ENCODE measurements at places on chromosomes 16 and 17.

- DNase-seq, result no peak
These were observed 209.2 kb downstream of the PARN start for GRCh38 chr16:14420721-14421488.

DNA sequence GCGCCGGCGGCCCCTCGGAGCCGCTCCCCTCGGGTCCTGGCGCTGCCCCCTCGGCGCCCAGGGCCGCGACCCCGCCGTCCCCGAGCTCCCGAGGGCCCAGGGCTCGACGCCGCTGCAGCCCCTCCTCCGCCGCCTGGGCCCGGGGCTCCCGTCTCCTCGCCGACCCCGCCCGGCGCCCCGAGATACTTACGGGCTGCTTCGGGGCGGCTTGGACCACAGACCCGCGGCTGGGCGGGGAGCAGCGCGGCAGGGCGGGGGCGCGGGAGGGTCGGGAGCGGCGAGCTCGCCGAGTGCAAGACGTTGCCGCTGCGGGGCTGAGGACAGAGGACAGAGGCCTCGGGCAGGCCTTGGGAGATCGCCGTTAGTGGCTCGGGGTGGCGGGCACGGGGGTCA lies 290 bp downstream of the TOB1 start:
- no peak for DNase-seq

DNA sequence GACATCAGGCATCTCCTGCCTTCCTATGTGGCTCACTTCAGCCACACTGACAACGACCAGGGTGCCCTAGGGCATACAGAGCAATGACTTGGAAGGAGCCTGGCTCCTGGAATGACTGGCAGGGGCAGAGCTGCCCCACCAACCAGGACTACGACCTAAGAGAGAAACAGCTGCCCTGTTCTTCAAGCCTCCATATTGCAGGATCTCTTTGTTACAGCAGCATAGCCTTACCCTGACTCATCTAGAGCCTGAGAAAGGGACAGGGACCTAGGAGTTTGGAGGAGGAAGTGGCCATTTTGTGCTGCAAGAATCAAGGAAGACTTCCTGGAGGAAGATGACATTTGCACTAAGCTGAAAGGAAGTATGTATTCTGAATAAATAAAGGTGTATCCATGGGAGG lies 49.6 kb downstream of the GSG1L start:
- no peak for DNase-seq

DNA sequence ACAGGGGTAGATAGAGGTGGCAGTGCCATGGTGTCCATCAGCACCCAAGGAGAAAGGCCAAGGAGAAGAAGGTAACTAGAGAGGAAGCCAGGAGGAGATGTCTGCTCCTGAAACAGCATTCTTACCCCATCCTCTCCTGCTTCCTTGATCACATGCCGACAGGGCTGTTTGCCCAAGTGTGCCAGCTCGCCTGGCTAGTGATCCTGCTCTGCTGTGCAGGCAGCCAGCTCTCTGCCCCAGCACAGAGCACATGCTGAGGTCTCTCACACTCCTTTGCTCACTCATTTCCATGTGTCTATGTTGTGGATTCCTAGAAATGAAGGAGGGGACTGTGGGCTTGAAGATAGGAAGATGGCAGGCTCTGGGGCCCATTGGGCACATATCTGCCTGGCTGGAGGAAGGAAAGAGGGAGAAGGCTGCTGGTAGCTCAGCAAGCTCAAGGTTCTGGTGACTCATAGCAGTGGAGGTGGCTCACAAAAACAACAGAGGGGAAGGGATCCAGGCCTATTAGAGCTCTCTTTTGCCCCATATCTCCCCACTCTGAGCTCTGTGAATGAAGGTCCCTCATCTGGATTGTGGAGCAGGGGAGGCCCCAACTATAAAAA lies 54.3 kb downstream of the NEUROD2 start:
- no peak for DNase-seq

DNA sequence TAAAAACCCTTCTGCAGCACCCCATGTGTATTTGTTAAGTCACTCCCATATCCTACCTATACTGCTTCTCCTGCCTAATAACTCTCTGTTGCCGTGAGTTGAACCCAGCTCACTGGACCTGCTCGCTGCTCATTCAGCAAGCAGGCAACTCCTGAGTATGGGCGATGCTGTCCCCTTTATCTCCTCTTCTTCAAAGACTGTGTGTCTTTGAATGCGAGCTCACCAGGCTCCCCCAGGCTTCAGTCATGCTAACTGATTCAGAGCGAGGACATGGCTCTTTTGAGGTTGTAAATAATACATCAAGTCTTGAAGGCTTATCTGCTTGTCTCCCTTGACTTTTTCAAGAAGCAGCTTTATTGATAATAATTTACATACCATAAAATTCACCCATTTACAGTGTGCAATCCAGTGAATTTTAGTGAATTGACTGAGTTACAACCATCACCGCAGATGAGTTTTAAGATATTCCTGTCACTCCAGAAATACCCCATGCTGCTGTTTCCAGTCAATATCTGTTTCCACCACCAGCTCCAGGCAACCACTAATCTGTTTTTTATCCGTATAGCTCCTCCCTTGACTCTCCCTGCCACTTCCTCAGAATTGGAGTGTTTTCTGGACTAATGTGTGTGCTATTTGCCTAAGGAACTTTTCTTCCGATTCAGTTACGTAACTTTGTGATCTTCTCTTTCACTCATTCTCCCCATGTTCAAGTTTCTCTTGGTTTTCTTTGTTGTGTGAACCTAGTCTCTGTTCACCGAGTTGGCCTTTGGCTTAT lies 132.2 kb downstream of the SPECC1 start:
- DNase-seq, result no peak

GRCh38 chr17:58112970-58113631 lies 29.9 kb downstream of the DYNLL2 start:
- peak; percentile 55 for DNase-seq

DNA sequence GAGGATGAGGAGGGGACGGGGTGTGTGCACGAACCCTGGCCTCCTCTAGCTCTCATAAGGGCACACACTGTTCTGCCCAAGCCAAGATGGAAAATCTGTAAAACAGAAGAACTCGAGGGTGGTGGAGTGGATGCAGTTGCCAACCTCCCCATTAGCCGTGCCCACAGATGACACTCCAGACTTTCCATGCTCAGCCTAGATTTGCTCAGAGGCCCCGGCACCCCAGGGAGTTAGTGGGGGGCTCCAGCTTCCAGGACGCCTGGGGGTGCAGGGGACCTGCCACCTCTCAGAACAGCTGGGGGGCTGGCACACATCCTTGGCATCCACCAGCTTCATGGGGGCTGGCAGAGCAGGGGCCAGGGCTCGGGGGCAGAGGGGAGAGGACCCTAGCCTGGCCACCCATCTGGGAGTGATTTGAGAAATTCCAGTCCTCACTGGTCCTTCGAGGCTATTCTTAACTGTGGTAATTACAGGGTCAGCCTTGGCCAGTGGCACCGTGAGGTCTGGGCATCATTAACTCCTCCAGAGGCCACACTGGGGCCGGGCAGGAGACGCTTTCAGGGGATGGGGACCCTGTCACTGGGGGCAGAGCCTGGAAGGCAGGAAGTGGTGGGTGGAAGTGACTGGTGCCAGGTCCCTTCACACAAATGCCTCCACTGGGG lies 14.3 kb downstream of the VASN start:
- no peak for DNase-seq

GRCh38 chr17:5841862-5842261 lies 228.3 kb upstream of the WSCD1 start:
- no peak for DNase-seq

DNA sequence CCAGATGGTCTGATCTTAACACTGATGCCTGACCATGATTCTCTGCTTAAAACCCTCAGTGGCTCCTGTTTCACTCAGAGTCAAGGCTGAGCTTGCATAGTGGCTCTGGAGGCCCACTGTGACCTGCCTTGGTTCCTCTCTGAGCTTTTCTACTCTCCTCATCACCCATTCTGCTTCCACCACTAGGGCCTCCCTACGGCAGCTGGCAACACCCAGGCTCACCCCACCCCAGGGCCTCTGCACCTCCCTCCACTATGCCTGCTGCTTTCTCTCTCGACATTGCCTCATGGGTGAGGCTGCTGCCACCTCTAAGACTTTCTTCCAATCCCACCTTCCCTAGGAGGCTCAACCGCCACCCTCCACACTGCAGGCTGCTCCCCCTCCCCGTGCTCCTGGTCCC lies 127.6 kb downstream of the IRX3 start:
- no peak for DNase-seq

- DNase-seq, result no peak
These were observed 9.2 kb upstream of the KAT7 start for GRCh38 chr17:49779156-49779738.

- no peak for DNase-seq
These were observed 422.0 kb upstream of the MON1B start for GRCh38 chr16:76768948-76769347.
